ENCODE measurements at places on chromosomes 16 and 17.
A peak's percentile ranks its signal among the peaks of the same experiment; 100 is the strongest.

GRCh38 chr17:48734333-48735061, 5.9 kb upstream of the HOXB13 start:
- DNase-seq, result no peak

DNA sequence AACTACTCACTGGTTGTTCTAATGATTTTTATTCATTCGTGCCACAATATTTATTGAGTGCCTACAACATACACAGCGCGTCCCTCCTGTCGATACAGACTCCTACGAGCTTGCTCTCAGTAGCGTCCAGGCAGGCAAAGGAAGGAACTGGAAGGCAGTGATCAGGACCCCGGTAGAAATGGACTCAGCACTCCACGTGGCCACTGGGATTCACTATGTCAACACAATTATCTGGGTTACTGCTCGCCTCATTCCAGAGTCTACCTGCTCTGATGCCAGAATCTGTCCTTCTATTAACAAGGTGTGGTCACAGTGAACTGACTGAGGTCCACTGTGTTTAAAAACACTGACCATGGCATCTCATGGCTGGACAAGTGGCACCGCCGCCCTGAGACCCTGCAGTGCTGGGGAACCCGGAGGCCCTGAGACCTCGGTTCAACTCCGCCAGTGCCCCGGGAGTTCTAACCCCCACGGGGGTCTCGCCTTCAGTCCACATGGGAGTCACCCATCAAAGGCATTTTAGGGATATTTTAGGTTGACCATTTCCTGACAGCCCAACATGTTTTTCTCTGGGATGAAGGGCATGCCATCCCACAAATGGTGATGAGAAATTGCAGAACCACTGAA, 71.4 kb downstream of the ZFHX3 start:
- no peak for DNase-seq

DNA sequence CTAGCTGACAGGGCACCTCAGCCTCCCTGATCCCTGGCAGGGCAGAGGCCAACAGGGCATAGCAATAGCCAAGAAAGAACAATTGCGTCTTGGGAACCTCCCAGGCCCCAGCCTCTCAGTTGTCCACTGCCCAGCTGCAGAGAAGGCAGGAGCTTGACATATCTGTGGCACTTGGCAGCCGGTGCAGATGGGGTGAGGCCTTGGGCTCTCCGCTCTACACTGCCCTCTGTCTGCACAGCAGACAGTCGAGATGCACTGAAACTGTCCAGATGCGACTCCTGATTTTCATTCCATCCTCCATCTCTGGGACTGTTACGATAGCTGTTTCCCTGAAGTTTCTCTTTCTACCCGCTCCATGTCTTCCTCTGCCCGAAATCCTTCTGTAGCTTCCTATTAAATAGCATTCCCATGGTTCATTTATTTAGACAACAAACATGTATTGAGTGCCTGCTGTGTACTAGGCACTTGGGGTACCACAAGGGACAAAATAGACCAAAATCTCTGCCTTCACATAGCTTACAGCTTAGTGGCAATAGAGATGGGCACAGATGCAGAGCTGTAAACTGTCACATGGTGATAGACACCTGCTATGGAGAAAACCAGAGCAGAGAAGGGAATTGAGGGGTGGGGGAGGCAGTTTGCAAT, 3.3 kb downstream of the POLR3E start:
- peak; percentile 14 for DNase-seq

- DNase-seq, result no peak
Measured at GRCh38 chr16:1688807-1689560, 10.9 kb downstream of the JPT2 start.

- DNase-seq, result no peak
Measured at GRCh38 chr16:30562021-30562420, 3.8 kb upstream of the ZNF764 start.

- DNase-seq, result no peak
Measured at GRCh38 chr16:17348042-17348783, 122.5 kb downstream of the XYLT1 start.

DNA sequence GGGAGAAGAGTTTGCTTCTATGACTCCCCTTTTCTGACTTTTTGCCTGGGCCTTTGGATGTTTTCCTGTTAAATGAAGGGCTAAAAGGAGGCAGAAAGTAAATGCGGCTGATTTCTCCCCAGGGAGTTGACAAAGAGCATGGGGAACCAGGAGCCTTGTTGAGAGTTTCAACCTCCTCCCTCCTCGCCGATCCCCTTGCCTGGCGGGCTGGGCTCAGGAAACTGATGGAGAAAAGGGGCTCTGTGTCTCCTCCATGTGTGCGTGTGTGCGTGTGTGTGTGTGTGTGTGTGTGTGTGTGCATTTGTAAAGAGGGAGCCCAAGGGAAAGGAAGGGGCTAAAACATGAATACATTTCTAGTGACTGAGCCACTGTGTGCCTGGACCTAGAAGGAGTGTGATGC, 94.5 kb downstream of the ZDHHC7 start:
- no peak for DNase-seq

- DNase-seq, result no peak
Measured at GRCh38 chr16:83083361-83083760, 456.6 kb downstream of the CDH13 start.

GRCh38 chr16:85296859-85297660, 184.8 kb upstream of the CIBAR2 start:
- peak; percentile 31 for DNase-seq

- DNase-seq, result no peak
Measured at GRCh38 chr16:71584543-71585317, 7.8 kb upstream of the TAT start.

GRCh38 chr16:81623365-81624102, 155.6 kb upstream of the PLCG2 start:
- peak; percentile 37 for DNase-seq

GRCh38 chr17:8288336-8289102, at the start of gene RANGRF:
Gene RANGRF (plus strand): TSS chr17:8288670. CDS start chr17:8288789, 119 bp downstream.
- DNase-seq, result peak; percentile 65

- DNase-seq, result no peak
Measured at GRCh38 chr17:17846003-17846402, 9.2 kb upstream of the SREBF1 start.

DNA sequence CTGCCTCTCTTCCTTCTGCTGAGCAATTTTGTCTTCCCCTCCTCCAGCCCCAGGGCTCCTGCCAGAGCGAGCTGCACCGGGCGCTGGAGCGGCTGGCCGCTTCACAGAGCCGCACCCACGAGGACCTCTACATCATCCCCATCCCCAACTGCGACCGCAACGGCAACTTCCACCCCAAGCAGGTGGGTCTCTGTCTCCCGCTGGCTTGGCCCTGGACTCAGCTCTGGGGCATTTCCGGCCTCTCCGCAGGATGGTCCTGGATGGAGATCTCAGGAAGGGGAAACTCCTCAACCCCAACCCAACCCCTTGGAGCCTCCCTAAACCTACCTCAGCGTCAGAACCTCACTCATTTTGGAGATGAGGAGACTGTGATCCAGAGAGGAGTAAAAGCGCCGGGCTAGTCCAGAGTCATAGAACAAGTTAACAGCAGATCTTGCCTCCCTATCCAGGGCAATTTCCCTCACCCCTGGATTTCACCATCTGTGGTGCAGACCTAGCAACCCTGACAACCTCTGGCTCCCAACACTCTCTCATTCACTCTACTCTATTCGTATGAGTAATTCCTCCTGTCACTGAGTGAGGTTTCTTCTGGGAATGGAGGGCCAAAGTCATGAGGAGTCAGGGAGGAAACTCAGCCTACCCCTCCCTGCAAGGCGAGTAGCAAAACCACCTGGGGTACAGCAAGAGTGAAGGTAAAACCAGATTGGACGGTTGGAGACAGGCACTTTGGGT, 10.8 kb downstream of the IGFBP4 start:
- DNase-seq, result no peak

- no peak for DNase-seq
Measured at GRCh38 chr17:16906680-16907079, 65.2 kb downstream of the TNFRSF13B start.

GRCh38 chr16:70252355-70252988, 732 bp upstream of the EXOSC6 start:
- no peak for DNase-seq

DNA sequence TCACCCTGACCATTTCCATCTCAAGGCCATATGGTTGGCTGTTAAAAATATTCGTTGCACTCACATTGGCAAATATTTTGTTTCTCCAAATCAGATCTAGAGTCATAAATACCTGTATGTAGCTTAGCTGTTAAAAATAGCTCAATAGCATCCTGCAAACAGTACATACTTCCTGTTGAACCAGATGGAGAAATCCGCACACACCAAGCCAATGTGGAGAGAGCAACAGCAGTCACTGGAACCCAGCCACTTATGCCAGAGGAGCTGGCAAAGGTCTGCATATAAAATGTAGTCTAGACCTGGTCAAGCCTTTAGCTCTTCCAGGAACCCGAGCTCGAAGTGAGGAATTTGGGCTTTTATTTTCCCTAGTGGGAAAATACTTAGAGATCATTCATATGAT, 146.4 kb upstream of the KCNJ16 start:
- no peak for DNase-seq

GRCh38 chr17:36661047-36661666, 59.8 kb downstream of the MRM1 start:
- DNase-seq, result no peak

- DNase-seq, result no peak
Measured at GRCh38 chr16:19837331-19837980, 47.2 kb downstream of the GPRC5B start.

DNA sequence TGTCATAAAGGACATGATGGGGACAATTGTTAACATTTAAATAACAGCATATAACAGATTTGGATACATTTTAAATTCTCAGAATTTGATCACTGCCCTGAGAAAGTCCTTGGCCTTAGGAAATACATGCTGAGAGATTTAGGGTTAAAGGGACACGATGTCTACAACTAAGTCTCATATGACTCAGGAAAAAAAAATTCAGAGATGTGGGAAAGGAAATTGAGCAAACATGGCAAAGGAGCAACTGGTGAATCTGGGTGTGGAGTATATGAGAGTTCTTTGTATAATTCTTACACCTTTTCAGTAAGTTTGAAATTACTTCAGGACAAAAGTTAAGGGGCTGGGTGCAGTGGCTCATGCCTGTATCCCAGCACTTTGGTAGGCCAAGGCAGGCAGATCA, 18.2 kb downstream of the MPP3 start:
- DNase-seq, result no peak

GRCh38 chr17:79984045-79984840, 51.4 kb downstream of the TBC1D16 start:
- DNase-seq, result no peak

GRCh38 chr16:21083729-21084268, 66.8 kb downstream of the DNAH3 start:
- DNase-seq, result peak; percentile 18

DNA sequence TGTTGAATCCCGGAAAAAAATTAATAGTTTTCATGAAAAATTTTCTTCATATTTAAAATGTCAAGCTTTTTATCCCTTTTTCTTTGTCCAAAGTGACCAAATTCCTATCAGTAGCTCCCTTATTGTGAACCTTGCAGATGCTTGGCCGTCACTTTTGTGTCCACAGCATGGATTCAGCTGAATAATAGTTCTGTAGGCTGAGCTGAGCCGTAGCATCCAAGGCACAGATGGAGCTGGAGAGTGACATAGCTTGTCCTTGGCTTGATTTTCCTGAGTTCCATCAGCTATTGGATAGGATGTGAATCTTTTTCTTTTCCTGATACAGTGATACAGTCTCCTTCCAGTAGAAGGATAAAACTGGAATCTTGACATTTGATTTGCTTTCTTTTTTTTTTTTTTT, 3.6 kb downstream of the NUP85 start:
- DNase-seq, result no peak

GRCh38 chr16:67302076-67302475, 22.7 kb downstream of the PLEKHG4 start:
- no peak for DNase-seq

DNA sequence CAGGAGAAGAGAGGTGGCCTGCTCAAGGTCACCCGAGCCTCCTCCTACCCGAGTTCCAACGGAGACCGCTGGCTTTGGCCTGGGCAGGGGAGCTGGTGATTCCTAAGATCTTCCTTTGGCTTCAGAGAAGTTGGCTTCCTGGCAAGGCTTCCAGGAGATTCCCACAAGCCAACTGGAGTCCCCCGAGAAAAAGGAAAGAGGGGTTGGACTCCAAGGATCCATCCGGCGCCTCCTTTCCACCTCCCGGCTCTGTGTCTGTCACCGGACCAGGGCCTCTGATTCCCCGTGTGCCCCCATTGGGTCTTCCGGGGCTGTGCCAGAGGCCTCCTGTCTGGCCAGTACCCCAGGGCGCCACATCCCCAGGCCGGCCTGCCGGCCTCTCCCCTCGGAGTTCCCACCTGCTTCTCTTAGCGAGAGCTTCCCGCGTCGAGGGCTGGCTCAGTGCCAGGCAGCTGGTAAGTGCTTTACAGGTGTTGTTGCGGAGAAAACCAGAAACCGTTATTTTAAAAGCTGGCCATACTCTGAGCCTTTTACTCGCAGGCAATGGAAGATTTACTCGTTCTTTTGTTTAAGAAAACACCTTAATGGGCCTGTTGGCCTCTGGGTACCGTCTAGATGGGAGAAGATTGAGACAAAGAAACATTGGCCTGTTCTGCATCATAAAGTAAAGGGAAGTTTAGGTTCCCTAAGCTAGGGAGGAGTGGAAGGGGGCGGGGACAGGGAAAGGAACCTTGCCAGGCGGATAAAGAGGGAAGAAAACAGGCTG, 258.4 kb upstream of the SDK2 start:
- no peak for DNase-seq

GRCh38 chr17:2749784-2750181, 331 bp upstream of the CCDC92B start:
- DNase-seq, result peak; percentile 43

DNA sequence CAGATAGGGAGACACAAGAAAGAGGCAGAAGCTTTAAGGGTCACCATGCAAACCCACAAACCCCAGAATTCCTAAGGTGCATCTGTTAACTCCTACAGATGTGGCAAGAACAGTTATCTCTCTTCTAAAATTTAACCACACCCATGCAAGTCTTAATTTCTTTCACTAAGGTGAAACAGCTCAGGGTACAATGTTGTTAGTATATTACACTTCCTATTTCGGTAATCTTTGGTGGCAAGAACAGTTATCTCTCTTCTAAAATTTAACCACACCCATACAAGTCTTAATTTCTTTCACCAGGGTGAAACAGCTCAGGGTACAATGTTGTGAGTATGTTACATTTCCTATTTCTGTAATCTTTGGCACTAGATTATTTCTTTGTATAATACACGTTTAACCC, 6.6 kb downstream of the CCL23 start:
- no peak for DNase-seq

GRCh38 chr16:1331712-1332617, 1.5 kb upstream of the BAIAP3 start:
- DNase-seq, result peak; percentile 33

- DNase-seq, result no peak
Measured at GRCh38 chr17:50731575-50732460, 12.4 kb downstream of the LUC7L3 start.

- no peak for DNase-seq
Measured at GRCh38 chr16:7330709-7331108, 1.9 kb upstream of the RBFOX1 start.

GRCh38 chr16:64116151-64116550, 1005.7 kb downstream of the CDH11 start:
- no peak for DNase-seq

GRCh38 chr17:74530831-74531150, 484 bp downstream of the CD300LB start:
- DNase-seq, result no peak

GRCh38 chr16:57152096-57153093, 33.4 kb downstream of the PSME3IP1 start:
- no peak for DNase-seq
